Muscle of leg (tissue), 16 donors: ENCODE measurements at places on chromosomes 3 and 15. TPM values are rescaled to one million over a fixed set of nuclear protein-coding genes. Genes with fewer than 3 reads are reported as not detected.

Gene ATP10A
- 2.4 TPM for polyA plus RNA-seq

Gene CCR9
- polyA plus RNA-seq, result not detected

Gene EPHA6
- 0.61 TPM for polyA plus RNA-seq

Gene SUSD5
- 1.8 TPM for polyA plus RNA-seq

Gene FBXO40
- 2.6 TPM for polyA plus RNA-seq

Gene PPP2R3A
- polyA plus RNA-seq, result 48.5 TPM

Gene TGM4
- 0.28 TPM for polyA plus RNA-seq

Gene PLA2G4B
- 5.1 TPM for polyA plus RNA-seq

Gene CTXND1
- polyA plus RNA-seq, result 0.74 TPM

Gene GOLGA8J
- polyA plus RNA-seq, result 0.48 TPM

Gene ERICH6
- polyA plus RNA-seq, result 0.41 TPM

Gene PSMA4
- polyA plus RNA-seq, result 165 TPM

Gene TWF2
- polyA plus RNA-seq, result 30.6 TPM

Gene GOLGA6L7
- 0.15 TPM for polyA plus RNA-seq

Gene ZPLD1
- polyA plus RNA-seq, result 0.04 TPM

Gene AMOTL2
- polyA plus RNA-seq, result 54.3 TPM

Gene JMJD7
- 10.7 TPM for polyA plus RNA-seq

Gene PHLDB2
- polyA plus RNA-seq, result 59.1 TPM

Gene RARRES1
- polyA plus RNA-seq, result 2.2 TPM

Gene ECE2
- polyA plus RNA-seq, result not detected

Gene CCR8
- polyA plus RNA-seq, result not detected

Gene FSD2
- polyA plus RNA-seq, result 50.1 TPM

Gene A4GNT
- 0.09 TPM for polyA plus RNA-seq

Gene DNAJC19
- 36.1 TPM for polyA plus RNA-seq

Gene IGF1R
- polyA plus RNA-seq, result 17.5 TPM

Gene AADACL2
- not detected for polyA plus RNA-seq

Gene MAPK6
- 23.7 TPM for polyA plus RNA-seq

Gene GCNT3
- polyA plus RNA-seq, result 0.24 TPM

Gene TRAT1
- not detected for polyA plus RNA-seq

Gene COX17
- polyA plus RNA-seq, result 55.5 TPM

Gene IL17RD
- 40.6 TPM for polyA plus RNA-seq

Gene TNNC1
- 542 TPM for polyA plus RNA-seq

Gene TNFSF10
- polyA plus RNA-seq, result 8.3 TPM

Gene EPB42
- 2.0 TPM for polyA plus RNA-seq

Gene FOXL2
- not detected for polyA plus RNA-seq
